Activated T-cell treated with anti-CD3 and anti-CD28 coated beads for 24 hours (primary cell): ENCODE measurements at places on chromosomes 3 and 15.

- no peak for DNase-seq
Measured at GRCh38 chr15:82124331-82125263, 78.8 kb upstream of the MEX3B start.

DNA sequence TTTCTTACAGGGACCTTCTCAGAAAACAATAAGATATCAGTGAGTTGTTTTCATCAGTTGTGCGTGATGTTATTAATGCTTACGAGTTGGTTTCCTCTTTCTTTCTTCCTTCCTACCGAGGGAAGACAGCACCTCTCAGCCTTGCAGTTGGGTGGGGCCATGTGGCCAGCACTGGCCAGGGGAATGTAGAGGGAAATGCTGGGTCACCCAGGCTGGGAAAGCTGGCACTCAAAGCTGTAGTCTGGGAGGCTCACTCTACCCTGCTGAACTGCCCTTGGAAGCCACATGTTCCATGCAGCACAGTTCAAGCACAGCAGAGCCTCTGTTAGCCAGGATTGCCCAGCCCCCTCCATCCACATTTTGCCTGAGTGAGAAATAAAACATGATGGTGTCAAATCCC lies 10.1 kb upstream of the CHCHD6 start:
- no peak for DNase-seq

DNA sequence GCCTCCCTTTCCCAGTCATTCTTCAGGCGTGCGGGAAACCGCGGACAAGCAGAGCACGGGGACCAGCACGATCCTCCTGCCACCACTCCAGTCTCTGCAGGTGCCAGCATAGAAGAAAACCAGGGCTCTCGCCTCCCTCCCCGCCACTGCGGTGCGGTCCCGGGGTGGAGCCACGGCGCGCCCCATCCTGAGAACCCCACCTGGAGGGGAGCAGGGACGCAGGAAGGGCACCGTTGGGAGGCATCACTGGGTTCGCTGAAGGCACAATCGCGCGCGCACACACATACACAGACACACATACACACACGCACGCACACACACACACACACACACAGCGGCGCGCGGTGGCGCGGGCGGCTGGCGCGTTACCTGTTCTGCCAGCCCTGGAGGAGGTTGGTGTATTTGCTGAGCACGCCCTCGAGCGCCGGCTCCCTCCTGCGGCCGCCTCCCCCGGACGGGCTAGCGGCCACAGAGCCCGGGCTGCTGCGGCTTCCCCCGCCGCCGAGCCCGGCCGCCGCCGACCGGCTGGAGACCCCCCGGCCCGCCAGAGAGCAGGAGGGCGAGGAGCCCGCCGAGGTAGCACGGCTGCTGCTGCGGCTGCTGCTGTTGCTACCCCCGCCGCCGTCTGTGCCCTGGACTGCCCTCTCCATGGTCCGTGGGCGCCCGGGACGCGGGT lies 394 bp downstream of the OSBPL10 start:
- peak; percentile 22 for DNase-seq

DNA sequence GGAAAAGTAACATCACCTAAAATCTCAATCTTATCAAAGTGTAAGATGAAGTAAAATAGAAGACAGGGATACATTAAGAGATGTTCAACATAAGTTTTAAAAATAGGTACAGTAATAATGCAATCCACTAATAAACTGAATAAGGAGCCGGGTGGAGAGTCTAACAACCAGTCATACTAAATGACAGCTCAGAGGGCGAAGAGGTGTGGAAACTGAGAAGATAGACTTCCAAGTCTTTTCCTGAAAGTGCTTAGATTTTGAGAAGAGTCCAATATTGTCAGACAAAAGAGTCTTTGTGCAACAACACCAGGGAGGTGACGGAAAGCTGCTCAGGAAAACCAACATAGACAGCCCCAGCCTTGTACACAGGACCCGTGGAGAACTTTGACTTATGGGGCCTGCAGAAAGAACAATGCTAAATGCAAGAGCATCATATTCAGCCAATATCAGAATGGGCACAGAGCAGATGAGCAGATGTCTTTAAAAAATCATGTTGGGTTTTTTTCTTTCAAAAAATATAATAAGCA lies 66.4 kb downstream of the MECOM start:
- DNase-seq = no peak

DNA sequence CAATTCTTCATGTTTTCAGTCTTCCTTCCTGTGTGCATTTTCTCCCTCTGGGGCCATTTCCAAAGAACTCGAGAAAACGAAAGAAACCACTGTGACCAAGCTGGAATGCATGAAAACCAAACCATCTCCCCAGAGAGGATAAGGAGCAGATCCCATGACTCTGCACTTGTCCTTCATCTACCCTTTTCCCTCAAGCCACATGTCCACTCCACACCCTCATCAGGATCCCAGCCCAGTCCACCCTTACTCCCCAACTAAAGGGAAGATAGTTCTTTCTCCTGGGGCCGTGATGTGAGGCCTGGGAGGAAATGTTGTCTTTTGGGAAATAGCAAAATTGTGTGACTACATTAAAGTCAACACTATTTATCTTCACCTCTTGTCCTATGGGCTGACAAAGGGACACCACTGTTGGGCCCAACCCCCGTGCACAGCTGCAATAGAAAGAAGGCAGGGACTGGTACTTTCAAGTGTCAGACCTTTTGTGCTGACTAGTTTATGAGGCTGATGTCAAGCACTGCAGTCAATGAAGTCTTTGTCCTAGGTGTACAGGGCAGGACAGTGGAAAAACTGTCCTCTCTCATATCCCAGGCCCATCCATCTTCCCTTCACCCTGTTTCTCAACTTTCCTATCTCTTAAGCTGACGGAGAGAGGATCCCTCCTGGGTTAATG lies 487.1 kb upstream of the NR2F2 start:
- DNase-seq = no peak

GRCh38 chr3:63857311-63857710 lies 6.3 kb downstream of the THOC7 start:
- no peak for DNase-seq

- DNase-seq = no peak
Measured at GRCh38 chr3:10964537-10965167, 27.9 kb upstream of the SLC6A1 start.

GRCh38 chr3:133377396-133377795 lies 22.5 kb upstream of the BFSP2 start:
- DNase-seq = no peak

DNA sequence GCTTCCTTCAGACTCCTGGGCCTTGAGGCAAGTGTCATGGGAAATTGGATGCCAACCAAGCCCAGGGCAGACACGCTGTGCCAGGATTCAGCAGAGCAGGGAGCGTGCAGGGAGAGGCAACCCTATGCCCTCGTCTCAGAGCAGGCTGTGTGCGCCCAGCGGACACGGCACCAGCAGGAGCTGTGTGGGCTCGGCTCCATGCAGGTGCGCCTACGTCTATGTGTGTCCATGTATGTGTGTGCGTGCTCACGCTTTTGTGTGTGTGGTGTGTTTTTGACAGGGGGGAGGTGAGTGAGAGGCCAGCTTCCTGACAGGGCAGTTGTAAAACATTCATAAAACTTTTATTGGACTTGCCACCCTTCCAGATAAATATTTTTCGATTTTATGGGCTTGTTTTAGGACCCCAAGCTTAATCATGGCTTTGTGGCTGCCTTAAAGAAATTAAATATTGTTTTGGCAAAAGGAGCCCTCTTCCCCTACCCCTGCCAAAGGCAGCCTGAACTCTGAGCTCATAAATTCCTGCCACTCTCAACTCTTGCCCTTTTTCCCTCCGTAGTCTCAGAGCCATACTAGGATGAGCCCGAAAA lies 84.4 kb downstream of the DNAJB8 start:
- no peak for DNase-seq

GRCh38 chr15:77877869-77878577 lies 199.5 kb downstream of the TBC1D2B start:
- no peak for DNase-seq

- no peak for DNase-seq
Measured at GRCh38 chr15:66188464-66188863, 65.1 kb downstream of the MEGF11 start.

- DNase-seq = no peak
Measured at GRCh38 chr3:189962466-189962865, 158.2 kb downstream of the P3H2 start.

DNA sequence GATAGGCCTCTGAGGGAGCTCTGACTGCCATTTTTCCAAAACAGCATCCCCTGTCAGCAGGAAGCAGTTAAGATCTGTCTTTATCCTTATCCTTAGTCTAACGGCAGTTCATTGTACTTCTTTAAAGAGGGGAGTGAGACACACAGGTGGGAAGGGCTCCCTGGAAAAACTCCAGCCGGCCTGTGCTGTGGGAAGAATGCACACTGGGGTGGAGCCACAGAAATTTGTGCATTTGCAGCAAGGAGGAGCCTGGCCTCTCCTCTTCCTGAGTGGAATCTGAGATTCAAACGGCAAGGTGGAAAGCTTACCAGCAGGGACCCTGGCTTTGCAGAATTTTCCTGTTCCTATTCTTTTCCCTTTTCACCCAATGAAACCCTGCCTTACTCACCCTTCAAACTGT lies 1209.4 kb downstream of the ROBO2 start:
- DNase-seq = no peak

DNA sequence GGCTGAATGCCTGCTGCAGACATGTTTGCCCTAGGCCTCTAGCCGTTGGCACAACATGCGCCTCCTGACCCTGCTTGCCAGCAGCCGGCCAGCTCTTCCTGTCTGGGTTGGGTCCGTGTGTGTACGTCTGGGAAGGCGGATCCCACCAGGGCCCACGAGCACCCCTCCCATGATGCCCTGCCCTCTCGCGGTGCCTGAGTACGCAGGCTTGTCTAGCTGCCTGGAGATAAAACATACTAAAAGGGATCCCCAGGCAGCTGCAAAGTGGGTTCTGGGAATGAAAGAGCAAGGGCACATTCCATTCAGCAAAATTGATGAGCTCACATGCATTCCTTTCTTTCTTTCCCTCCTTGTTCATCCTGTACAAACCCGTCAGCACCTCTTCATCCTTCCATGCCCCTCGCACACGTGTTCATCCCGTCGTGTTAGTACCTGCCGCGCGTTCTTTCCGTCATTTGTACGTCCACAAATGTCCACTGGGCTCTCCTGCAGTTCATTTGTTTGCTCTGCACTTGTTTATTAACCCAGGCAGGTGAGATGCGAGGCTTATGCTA lies 74.3 kb downstream of the FBLN2 start:
- DNase-seq = no peak

DNA sequence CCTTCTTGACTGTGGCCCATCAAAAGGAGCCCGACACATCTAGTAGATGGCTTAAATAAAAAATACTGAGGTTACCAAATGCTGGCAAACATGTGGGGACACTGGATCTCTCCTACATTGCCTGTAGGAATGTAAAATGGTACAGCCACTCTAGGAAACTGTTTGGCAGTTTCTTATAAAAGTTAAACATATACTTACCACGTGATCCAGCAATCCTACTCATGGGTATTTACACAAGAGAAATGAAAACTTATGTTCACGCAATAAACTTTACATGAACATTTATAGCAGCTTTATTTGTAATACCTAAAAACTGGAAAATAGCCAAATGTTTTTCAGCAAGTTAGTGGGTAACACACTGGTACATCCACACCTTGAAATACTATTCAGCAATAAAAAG lies 9.1 kb downstream of the ZBTB38 start:
- DNase-seq = no peak

DNA sequence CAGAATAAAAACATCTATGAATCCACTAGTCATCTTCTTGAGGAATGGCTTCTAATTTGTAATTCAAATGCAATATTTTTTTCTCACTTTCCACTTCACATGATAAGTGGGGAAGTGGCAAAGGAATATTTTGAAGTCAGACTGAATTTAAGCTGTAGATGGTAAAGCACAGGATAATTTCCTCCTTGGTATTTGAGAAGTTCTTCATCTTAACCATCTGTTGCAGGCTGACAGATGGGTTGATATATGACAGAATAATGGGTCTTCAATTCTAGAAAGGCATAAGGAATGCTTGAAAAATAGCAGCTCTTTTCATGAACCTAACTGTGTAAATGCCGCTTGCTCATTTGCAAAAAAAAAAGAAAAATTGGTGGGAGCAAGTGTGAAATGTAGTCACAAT lies 66.5 kb upstream of the SNTN start:
- DNase-seq = no peak
